ENCODE measurements at places on chromosomes 6 and 20.

DNA sequence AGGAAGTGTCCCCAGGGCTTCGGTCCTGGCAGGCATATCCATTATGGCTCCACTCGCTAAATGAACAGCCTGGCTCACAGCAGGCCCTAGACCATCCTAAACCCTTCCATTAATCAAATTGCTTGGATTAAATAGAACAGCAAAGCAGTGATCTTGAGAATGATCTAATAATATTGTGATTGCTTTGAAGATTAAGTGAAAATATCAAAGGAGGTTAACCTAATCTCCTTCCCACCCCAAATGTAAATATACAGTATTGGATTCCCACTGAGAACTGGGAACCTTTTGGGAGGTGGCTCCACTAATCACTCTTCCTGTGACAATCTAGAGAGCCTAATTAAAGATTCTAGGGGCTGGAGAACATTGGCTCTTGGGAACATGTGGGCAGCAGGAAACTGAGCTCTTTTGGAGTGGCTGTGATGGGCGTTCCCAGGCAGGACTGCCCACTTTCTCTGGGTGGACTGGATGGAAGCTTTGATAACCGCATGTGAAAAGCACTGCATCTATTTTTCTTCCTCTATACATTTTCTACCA, 68.3 kb upstream of the FRMD1 start:
- no peak for DNase-seq

- peak; percentile 42 for DNase-seq
These were observed 235.2 kb upstream of the TAB2 start for GRCh38 chr6:149082320-149082719.

DNA sequence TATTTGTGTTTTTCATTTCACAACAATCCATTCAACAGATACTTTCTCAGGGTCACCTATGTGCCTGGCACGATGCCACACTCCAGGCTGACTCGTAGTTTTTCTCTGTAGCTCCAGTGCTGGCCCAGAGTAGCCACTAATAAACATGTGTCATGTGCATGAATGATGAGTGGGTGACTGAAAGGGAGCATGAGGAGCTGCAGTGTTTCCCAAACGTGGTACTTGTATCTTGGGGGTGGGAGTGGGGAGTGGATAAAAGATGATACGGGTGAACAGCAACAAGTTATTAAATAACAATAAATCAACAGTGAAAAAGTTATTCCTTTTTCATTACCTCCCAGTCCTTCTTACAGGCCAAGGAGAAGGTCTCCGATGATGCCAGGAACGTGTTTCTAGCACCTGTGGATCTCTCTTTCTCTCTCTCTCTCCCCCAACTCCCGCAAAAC, 17.1 kb downstream of the SRXN1 start:
- DNase-seq, result no peak

GRCh38 chr20:20710443-20711315, 1.8 kb downstream of the RALGAPA2 start:
- DNase-seq, result no peak

- DNase-seq, result no peak
These were observed 31.3 kb downstream of the STX11 start for GRCh38 chr6:144181639-144182038.

- DNase-seq, result no peak
These were observed 117.0 kb downstream of the TFAP2A start for GRCh38 chr6:10297832-10298231.

DNA sequence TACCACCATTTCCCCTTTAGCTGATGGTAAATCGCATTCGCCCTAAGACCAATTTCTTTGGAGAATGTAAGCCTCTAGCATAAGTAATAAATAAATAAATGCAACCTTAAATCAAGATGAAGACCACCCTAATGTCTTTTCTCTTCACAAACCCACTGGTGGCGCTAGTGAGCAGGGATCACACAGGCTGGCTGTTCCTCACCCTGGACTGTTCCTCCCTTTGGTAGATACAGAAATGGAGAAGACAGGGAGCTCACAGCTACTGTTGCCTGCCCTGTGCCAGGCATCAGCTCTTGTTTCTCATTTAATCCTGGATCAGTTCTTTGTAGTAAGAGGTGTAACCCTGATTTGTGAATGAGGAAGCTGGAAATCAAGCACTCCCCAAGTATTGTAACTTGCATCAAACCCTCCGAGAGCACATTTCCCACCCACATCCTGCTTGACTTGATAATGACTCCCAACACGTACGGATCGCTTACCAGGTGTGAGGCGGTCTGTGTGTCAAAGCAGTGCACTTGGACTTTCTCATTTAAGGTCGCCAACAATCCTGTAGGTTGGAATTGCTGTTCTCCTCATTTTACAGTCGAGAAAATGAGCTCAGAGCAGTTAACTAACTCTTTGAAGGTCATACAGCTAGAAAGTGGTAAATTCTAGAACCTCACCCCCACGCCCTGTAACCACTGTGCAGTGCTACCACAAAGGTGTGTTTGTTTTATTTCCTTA, 236.1 kb downstream of the TSHZ2 start:
- no peak for DNase-seq

DNA sequence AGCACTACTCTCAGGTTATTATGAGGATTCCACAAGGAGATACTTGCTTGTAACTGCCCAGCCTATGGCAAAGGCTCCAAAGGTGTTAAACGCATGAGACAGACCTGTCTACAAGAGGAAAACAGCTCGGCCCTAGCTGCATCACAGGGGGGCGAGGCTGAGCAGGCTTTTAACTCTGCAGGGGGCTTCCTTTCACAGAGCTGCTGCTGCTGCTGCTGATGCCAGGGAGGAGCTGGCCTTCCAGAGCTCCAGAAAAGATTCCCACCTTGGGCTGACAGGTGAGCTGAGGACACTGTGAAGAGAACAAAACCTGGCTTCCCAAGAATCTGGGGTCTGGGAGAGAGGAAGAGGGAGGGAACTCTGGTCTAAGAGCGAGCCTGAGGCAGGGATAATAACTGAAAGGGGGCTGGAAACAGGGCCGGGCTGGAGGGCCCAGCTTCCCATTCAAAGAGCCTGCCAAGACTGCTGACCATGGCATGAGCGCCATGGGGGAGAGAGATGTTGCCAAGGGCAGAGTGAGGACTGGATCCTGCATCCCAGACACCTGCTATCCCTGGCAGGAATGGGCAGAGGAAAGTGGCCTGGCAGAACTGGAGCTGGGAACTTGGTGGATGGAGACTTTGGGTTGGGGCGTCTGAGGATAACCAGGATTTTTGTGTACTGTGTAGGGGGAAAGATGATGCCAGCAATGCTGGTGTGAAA, 211.1 kb upstream of the LRFN2 start:
- no peak for DNase-seq

DNA sequence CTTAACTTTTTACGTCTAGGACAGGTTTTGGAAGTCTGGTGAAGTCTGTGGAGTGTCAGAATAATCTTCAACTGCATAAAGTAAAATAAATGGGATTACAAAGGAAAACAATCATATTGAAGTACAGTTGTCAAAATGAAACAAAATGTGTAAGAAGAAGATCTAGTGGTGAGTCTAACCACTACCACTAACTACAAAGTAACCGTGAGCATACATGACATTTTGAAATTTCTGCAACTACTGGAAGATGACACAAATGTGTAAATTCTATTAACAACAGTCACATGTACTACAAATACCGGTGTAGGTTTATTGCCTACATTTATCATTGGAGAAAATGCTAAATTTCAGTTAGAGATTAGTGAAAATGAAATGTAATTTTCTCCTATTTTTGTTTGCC, 29.7 kb downstream of the VPS52 start:
- DNase-seq, result no peak

DNA sequence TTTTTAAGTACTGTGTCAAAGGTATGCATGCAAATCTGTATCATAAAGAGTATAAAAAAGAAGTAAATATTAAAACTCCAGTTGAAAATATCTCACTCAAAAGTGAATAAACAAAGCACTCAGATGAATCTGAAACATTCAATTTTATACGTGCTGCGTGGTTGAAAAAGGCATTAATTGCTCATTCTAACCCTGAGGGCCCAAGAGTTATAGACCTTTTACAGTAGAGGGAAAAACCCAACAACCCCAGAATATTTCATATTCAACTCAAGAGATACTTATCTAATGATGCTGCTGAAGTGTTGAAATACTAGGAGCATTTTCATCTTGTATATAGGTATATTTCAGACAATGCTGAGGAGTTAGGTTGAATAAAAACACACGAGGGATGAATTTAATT, 862.8 kb upstream of the CITED2 start:
- DNase-seq, result no peak

DNA sequence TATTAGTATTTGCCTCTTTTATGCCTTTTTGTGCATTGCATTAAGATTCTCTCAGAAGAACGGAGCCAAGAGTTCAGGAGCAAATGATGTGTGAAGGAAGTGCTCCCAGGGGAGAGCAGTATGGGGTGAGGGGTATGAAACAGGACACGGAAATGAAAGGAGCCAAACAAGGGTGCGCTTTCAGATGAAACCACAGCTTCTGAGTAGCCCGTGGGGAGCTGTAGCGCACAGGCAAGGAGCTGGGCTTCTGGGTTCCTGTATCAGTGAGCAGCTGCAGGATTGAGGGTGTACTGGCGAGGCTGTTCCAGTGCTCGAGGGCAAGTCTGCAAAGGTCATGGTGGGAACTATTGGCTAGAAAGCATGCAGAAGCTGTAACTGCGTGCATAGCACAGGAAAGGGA, 25.4 kb downstream of the ANKEF1 start:
- no peak for DNase-seq

- peak; percentile 67 for DNase-seq
These were observed 41.2 kb downstream of the IGF2R start for GRCh38 chr6:160010067-160010466.

DNA sequence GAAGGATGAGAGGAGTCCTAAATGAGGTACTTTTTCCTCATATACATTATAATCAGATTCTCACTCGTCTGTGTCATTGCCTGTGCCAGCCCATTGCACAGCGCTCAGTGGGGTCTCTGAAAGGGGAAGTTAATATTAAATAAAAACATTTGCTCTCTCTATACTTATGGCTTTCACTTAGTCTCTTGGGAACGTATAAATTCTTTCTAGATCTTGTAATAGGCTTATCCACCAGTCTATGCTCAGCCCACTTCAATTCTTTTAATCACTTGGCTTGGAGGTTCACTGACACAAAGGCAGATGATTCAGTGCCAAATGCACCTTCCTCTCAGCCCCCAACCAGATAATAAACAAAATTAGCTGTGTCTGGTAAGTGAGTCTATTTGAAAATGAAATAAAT, 164.3 kb upstream of the OGFRL1 start:
- no peak for DNase-seq

DNA sequence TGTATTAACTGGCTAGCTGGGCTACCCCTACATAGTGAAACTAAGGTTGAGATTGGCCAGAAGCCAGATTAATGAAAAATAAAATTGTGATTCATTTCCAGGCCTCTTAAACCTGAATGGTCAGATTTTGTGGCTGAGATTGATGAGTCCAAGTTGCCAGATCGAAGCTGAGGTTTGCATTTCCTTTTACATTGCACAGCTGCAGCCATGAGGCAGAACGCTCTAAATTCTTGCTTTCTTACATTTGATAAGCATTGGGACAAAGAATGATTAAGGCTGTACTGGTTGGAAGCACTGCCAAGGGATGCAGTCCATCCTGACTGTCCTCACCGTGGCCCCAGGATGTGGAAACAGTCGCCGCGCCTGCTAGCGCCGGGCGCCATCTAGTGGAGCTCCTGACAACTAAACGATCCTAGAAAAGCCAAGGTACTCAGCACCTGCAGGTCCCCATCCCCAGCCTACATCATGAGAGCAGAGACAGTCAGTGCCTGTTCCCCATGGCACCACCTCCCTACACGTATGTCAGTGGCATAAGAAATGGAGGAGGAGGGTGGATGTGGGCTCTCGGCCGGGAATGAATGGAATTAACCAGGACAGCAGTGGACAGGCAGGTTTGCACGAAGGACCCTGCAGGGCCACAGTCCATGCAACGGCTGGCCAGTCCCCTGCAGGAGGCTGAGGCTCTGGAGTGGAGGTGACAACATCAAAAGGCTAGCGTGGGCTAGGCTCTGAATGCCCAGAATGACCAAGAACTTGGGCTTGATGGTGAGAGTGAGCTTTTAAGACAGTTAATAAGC, 19.0 kb downstream of the PXDC1 start:
- DNase-seq, result peak; percentile 70

GRCh38 chr6:29567541-29567940, 8.0 kb upstream of the UBD start:
- DNase-seq, result no peak

- DNase-seq, result no peak
These were observed 296.1 kb upstream of the FOXQ1 start for GRCh38 chr6:1015825-1016224.

GRCh38 chr20:62688855-62689460, 19.7 kb upstream of the NTSR1 start:
- DNase-seq, result no peak

DNA sequence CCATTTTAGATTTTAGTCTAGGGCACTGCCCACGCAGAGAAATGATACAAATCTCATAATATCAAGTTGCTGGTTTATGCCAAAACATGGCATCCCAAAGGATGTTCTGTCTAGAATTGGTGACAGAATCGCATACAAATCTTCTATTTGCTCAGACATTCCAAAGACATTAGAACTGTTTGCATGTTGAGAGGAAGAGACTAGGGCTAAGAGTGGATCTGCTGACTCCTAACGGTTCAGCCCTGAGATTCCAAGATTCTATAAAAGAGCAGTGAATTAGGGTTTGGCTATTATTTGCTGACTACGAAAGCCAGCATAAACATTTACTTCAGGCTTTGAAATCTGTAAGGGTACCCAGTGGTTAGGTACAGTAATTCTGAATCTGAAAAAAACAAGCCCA, 3.6 kb downstream of the EPB41L2 start:
- DNase-seq, result peak; percentile 43

DNA sequence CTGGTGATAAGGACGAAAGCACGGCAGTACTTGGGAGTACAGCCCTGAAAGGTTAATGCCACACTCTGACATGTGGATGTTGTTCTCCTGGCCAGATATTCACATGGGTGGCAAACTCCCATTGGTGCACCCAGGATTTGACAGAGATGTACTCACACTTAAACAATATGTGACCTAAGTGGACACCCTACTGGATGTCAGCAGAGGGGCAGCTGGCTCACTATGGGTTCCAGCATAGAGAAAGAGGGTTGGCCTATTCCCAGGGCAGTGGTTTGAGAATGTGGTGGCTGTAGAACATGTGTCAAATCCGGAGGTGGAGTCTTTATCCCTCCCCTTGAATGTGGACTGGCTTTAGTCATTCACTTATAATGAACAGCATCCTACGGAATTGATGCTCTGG, 333.2 kb downstream of the DHX35 start:
- no peak for DNase-seq

DNA sequence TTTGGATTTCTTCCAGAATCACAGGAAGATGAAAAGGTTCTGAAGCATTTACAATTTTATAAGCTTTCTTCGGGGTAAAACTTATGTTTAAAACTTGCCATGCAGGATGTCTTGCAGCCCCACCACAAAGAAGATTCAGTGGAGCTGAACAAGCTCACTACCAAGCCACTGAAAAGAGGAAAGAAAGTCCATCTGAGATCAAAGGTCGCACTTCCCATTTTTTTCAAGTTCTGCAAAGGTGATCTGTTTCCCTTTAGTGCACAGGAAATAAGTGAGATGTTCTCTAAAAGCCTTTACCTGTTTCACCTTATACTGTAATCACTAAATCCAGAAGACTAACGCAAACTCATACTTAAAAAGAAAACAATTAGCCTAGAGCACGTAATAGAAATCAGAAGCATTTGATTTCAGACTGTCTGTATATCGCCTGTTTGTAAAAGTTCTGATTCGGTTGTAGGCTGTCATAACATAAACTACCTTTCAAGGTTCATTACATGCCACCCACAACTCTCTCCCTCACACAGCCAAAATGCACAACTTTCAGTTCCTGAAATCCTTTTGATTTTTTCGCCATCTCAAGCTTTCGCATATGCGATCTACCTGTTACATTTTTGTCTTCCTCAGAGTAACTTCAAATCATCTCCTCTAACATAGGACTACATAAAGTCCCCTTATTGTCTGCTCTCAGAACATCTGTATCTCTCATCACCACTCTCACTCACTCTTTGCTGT, 1.8 kb downstream of the ECHDC1 start:
- DNase-seq, result no peak
